M059J (cell line): ENCODE measurements at places on chromosomes 3 and 15. TPM values are rescaled to one million over a fixed set of nuclear protein-coding genes. Genes with fewer than 3 reads are reported as not detected.

DNA sequence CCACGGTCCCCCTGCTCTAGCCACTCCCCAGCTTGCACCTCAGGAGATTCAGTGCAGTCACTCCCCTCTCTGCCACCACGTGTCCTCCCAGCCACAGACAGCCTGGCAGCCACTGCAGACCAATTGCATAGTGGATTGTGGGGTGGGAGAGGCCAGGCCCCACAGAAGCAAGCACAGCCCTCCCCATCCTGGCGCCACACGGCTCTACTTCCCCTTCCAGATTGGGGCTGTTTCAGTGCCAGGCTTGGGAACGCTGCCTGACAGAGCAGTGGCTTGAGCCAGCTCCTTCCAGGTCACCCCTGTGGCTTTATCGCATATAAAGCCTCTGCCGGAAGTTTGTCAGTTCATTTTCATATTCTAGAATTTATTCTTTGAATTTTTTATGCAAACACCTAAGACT lies 90.7 kb downstream of the TMEM266 start:
- DNase-seq: peak; percentile 8

DNA sequence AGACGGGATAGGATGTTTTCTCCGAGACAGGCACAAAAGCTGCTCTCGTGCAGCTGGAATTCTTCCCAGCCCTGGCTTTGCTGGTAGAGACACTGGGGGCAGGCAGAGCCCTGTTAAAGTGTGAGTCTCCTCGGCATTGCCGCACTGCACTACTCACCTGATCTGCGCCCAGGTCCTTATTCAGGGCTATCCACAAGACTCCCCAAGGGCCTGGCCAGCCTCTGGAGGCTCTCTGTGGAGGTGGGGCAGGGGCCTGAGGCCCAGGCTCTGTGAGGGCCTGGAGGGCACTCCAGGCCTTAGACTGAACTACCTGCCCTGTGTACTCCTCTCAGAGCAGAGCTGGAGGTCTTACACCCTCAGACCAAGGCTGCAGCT lies 48.4 kb downstream of the KY start:
- DNase-seq: no peak

- peak; percentile 52 for DNase-seq
Observed at GRCh38 chr3:38651153-38651789, 1.8 kb upstream of the SCN5A start.

DNA sequence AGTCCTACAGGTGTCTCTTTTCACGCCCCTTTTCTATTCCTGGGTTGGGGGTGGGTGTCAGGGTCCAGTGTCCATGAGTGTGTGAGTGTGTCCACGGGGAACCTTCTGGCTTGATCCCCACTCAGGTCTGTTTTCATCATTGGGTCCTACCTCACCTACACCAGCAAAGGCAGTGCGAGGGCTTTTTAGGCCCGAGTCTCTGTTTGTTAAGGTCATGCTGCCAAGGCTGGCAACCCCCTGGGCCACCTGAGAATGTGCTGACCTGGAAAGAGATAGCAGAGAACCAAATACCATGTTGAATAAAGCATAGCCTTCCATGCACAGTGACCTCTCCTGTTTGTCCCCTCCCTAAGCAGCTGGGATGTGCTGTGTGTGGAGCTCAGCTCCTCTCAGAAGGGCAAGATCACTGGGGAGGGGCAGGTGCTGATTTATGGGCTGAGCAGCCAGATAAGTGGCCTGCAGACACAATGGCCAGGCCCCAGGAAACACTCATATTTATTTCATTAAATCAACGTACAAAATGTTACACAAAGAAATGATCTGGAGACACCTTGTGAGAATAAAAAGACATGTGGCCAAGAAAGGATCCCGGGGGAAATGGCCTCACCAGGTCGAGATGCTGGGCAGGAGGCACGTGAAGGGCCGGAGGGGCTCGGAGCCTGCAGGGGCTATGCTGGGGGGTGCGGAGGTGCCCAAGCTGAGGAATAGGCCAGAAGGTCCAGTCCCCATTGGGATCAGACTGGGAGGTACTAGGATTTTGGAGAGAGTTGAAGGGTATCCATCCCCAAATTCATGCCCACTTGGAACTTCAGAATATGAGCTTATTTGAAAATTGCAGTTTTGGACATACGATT lies 36.1 kb downstream of the RAB6B start:
- DNase-seq: no peak

- DNase-seq: peak; percentile 77
Observed at GRCh38 chr15:72339777-72340177, 19.8 kb upstream of the CELF6 start.

- DNase-seq: no peak
Observed at GRCh38 chr15:96440978-96441377, 110.5 kb downstream of the NR2F2 start.

DNA sequence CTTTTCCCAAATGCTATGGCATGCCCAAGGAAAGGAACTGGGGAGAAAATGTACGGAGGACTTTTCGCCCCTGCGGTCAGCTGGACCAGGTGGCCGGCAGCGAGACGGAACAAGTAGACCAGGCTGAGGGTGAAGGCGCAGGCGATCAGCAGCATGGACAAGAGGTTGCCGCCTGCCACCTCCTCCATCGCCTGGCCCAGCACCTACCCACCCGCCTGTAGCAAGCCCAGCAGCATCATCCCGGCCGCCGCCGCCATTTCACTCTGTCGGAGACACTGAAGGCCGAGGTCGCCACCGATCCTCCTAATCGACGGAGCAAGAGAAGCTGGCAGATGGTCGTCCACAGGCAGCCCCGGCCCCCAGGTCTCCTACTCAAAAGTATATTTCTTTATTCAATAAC lies 1046.3 kb upstream of the GBE1 start:
- no peak for DNase-seq

DNA sequence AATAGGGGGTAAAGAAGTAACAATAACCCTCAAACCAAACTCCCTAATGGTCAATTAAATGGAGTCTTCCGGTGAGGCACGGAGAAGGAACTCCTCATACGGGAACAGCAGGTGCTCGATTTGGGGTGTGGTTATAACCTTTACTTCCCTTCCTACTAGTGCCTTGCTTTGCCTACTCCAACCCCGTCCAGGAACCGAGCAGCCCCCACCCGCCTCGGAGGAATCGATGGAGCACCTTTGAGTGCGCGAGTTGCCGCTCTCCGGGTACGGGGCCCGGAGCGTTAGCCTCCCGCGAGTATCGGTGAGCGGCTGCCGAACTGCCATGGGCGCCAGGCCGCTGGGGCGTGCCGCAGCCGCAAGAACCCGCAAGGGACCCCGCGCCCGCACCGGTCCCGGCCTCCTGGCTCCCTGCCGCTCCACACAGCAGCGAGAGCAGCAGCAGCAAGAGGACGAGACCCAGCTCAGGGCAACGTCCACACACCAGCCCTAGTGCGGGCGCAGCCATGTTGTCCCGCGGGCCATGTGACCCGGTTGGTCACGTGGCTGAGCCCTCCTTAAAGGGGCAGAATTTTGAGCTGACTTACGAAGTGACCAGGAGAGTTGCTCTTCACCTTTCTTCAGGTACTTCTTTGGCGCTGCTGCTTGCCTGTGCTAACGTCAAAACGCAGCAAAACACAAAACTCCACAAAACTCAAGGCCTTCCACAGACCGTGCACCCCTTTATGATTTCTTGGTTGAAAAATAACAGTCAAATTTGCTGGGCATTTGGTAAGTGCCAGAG lies at the start of gene SUMF1:
Gene SUMF1 (minus strand): TSS at position 529 of the 781 bp plus-strand sequence. CDS start 24 bp downstream, at position 505.
- DNase-seq: peak; percentile 66

DNA sequence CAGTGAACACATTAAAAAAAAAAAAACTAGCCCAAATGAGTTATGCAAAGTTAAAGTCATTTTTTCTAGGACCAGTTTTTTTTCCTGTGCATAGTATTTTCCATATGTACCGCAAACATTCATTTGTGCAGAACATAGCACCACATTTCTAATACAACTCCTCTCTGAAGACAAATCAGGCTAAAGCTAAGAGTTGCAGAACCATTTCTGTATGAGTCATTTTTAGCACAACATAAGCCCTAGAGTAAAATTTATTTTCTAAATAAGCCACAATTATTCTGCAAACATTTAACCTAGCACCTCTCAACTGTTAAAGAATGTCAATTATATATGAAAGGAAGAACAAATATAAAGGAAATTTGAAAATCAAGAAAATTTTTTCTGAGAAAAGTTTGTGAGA lies 375.8 kb downstream of the TIGIT start:
- no peak for DNase-seq

DNA sequence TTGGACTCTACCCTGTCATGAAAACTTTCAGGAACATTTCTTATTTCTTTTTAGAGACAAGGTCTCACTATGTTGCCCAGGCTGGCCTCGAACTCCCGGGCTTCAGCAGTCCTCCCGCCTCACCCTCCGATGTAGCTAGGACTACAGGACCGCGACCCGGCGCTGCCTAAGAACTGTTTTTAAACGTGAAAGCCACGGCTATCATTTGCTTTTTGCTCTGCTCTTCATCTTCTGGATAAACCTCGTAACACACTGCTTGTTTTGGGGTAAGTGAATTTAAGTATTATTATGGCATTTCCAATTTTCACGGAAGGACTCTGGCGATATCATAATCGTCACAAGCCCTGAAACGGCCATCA lies 14.3 kb upstream of the CCNL1 start:
- peak; percentile 48 for DNase-seq

GRCh38 chr3:120823156-120823555 lies 80.6 kb downstream of the GTF2E1 start:
- DNase-seq: no peak

- no peak for DNase-seq
Observed at GRCh38 chr15:85493260-85493659, 112.9 kb downstream of the AKAP13 start.

GRCh38 chr3:81013360-81013759 lies 748.1 kb downstream of the GBE1 start:
- no peak for DNase-seq

DNA sequence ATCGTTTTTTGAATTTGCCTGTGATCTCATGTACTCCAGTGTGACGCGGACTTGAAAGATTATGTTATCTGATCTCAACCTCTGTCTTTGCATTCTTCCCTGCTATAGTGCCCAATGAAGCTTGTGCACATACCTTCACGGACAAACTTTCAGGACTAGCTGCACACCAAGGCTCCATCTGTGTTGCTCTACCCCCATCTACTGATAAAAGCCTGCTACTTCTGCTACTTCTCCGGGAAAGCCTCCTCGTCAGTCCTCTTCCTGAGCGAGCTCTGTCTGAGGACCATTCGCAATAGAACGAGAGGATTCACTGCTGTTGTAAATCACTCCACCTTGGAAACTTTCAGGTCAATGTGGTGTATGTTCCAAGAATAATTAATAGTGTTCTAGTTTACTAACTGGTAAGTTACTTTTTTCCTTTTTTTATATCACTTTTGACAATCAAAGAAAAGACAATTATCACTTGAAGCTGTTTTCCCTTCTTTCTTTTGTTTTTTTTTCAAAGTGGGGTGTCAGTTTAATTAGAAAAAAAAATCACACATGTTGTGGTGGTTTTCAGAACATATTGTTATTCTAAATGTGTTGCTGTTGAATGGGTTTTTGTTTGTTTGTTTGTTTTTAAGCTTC lies 217.6 kb downstream of the ARRDC4 start:
- DNase-seq: peak; percentile 77

- DNase-seq: peak; percentile 77
Observed at GRCh38 chr3:159766563-159767185, 222.0 kb upstream of the IL12A start.

GRCh38 chr3:74582982-74583381 lies 31.5 kb downstream of the CNTN3 start:
- no peak for DNase-seq

GRCh38 chr3:98914210-98915080 lies 12.9 kb upstream of the DCBLD2 start:
- no peak for DNase-seq

- DNase-seq: peak; percentile 28
Observed at GRCh38 chr3:127857333-127857732, 35.0 kb upstream of the MGLL start.

The ACSBG1 gene
- not detected in 2 replicates for total RNA-seq

The DNASE1L3 gene
- not detected in 2 replicates for total RNA-seq

The EEF1AKMT4 gene
- 9.7 and 9.9 TPM in 2 replicates for total RNA-seq

The GMNC gene
- total RNA-seq: 0.02 and 0.07 TPM in 2 replicates

The ULK4 gene
- total RNA-seq: 8.4 and 9.1 TPM in 2 replicates

The GOLGA6D gene
- total RNA-seq: not detected in 2 replicates

The MKRN3 gene
- 9.3 and 13.7 TPM in 2 replicates for total RNA-seq

The SERPINI2 gene
- total RNA-seq: not detected in 2 replicates

The CD200 gene
- 0.15 and 0.20 TPM in 2 replicates for total RNA-seq

The FGF12 gene
- 4.6 and 6.6 TPM in 2 replicates for total RNA-seq

The SIN3A gene
- total RNA-seq: 38.5 and 39.7 TPM in 2 replicates

The ZPLD1 gene
- 0.20 TPM in 1 of 2 replicates, not detected in the other for total RNA-seq

The CCDC191 gene
- total RNA-seq: 0.71 and 1.5 TPM in 2 replicates

The GRK7 gene
- not detected in 2 replicates for total RNA-seq
